ENCODE measurements at places on chromosomes 16 and 17.

GRCh38 chr16:66933776-66934137 lies 445 bp downstream of the CIAO2B start:
- no peak for DNase-seq

GRCh38 chr17:50256826-50257618 lies 17.2 kb upstream of the TMEM92 start:
- no peak for DNase-seq

DNA sequence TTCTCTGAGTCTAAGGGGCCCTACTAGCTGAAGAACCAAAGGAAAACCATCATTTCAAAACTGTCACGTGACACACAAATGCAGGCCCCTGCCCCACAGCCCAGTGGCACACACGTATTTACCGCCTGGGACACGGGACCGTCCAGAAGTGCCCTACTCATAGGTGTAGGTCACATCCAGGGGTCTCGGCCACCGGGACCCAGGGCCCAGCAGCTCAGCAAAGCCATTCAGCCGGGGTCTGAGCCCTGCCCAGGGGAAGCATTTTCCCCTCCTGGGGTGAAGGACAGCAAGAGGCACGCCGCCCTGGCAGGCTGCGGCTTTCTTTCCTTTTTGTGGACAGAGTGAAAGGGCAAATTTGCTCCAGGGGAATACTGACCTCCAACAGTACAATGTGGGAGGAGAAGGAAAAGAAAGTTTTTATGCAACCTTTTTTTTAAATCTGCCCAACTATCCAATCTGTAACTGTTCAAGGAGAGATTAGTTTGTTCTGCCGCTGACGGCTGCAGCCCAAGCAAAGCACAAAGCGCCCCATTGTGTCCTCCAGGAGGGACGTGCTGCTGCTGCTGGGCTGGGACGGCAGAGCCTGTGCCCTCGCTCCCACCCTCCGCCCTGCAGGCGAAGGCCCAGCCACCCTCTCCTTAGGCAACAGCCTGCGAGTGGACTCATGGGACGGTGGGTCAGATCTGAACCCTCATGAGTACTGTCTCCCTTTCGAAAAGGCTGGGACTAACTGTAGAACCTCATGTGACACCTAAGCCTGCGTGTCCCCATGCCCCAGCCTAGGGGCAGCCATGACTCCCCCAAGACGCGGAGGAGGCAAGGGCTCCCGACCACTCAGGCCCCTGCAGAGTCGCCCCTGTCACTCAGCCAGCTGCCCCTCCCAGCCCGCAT lies 21.3 kb downstream of the SLC7A5 start:
- no peak for DNase-seq

DNA sequence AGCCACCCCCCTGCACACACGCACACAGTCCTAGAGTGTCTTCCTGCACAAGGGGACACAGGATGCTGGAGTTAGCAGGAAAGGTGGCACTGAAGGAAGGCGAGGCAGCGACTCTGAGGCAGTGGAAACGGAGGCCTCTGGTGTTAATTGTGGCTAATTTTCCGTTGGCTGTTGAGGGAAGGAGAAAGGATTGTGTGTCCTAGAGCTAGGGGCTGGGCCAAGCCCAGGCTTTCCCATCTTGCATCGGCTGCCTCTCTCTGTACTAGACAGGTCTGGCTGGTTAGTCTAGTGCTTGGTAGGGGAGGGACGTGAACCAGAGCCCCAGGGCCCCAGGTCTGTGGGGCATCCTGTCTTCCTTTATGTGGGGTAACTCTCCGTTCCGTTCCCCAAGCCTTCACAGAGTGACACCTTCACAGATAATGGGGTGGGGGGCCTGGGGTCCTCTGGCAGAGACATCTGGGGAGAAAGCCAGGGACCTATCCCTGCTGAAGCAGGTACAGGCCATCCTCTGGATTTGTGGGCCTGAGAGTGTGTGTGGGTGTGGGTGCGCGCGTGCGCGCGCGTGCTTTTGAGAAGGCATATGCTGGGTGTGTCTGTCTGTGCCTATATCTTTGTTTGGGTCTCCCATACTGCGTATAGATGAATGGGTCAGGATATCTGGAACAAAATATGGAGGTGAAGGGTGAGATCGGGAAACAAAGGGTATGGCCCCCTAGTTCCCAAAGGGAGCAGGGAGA lies at the start of gene CHD3:
Gene CHD3 (plus strand): TSS at position 606 of the 737 bp plus-strand sequence. CDS start 212 bp downstream, outside the sequence.
- no peak for DNase-seq

DNA sequence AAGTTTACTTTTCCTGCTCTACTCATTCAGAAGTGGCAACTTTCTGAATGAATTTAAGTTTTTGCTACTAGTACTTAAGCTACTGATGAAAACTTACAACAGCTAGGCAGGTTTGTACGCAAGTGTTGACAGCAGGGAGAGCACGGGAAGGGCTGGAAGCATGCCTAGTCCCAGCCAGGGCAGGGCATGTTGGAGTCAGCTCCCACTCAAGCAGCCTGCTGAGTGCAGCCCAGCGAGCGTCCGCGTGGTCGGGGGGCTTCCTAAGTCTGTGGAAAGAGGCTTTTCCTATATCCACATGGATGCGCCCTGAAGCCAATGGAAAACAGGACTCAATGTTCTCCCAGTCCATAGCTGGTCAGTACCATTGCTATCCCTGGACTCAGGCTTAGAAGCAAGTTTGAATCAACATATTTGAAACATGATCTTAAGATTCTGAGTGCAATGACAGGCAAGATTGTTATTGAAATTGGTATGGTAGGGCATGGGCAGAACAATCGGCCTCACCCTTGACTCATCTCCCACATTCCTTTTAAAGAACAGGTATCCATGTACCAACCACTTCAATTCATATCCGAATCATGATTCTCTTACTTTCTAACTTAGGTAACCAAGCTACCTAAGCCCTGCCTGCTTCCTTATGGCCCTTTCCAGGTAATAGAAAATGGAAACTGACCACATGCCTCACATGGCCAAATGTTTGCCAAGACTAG lies 22.5 kb downstream of the CYB5D2 start:
- DNase-seq: no peak

- DNase-seq: no peak
These were observed 33.9 kb downstream of the PDIA2 start for GRCh38 chr16:316741-317464.

- peak; percentile 36 for DNase-seq
These were observed 27.2 kb downstream of the ABCC3 start for GRCh38 chr17:50661795-50662391.

- DNase-seq: no peak
These were observed 27.0 kb upstream of the RASD1 start for GRCh38 chr17:17523001-17523730.

GRCh38 chr16:24845726-24846547 lies at the start of gene SLC5A11:
Gene SLC5A11, plus strand, starts transcription at chr16:24845963. Its CDS starts 12,681 bp downstream, at chr16:24858644.
- no peak for DNase-seq

- no peak for DNase-seq
These were observed 3.4 kb downstream of the SLC16A5 start for GRCh38 chr17:75090871-75091854.

DNA sequence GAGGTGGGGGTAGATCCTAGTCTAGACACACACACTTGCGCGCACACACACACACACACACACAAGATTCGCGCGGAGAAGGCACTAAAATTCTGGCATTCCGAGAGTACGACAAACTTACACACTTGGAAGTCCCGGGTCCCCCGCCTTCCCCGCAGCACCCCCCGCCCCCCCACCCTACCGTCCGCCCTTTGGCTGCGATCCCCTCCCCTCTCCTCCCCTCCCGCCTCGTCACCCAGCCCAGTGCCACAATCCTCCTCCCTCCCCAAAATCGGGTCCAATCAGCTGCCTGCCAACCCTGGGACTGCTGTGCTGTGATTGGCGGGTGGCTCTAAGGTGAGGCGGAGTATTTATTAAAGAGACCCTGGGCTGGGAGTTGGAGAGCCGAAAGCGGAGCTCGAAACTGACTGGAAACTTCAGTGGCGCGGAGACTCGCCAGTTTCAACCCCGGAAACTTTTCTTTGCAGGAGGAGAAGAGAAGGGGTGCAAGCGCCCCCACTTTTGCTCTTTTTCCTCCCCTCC lies at the start of gene SOX9:
Gene SOX9 (plus strand): TSS at position 379 of the 522 bp plus-strand sequence. CDS start 372 bp downstream, outside the sequence.
- no peak for DNase-seq

DNA sequence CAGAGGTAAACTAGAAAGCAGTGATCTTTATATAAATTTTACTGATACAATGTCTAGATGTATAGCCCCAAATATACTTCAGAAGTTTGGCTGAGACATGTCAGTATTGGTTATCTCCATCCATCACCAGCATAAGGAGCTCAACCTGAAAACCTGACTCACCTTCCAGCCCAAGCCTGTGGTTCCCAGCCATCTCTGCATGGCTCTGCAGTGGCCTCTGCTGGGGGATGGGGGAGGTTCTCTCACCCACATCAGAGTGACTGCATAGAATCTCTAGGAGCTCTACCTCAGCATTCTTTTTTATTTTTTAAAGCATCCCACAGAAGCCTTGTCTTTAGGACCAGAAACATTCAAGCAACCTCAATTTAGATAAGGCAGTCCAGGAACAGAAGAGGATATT lies 27.3 kb downstream of the USP7 start:
- peak; percentile 26 for DNase-seq

DNA sequence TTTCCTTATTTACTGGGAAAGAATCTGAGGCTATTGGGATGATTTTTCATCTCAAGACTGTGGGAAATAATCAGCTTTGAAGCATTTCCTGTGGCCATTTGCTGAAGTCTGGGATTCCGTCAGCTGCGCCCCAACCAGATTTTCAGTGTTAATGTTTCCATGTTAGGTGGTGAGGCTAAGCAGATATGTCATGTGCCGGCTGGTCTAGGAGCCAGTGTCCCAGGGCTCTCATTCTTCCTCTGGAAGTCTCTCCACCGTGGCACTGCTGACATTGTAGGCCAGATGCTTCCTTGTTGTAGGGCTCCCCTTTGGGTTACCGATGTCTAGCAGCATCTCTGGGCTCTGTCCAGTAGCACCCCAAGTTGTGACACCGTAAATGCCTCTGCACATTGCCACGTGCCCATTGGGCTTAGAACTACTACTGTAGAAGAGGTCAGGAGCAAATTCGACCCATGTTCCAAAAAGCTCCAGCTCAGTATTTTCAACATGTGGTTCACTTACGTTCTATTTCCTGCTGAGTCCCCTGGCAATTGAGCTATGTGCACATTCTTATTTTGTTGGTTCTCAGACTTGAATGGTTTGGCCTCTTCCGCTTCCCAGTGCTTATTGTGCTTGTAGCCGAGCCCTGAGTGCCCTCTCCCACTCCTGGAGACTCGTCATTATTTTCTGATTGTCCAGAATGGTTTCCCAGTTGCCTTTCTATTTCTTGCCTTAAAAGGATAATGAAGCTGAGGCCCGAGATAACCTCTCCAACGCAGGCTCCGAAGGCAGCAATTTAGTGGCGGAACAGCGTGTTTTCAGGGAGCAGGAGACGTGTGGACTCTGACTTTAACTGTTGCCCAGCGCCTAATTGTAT lies 82.2 kb downstream of the SPECC1 start:
- DNase-seq: no peak

DNA sequence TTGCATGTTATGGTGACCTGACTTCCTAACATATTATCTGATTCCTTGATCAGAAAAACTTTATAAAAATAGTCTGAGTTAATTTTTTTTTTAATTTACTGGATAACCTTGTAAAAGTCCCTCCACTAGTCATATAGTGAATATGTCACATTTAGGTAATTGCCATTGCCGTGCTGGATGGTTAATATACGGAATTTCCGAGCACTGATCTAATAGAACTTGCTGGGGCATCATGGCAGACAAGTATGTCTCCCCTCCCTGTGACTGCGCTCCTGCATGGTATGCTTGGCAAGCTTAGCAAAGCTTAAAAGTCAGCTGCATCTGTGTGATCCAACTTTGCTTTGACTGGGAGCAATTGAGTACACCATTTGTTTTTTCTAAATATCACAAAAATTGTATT lies 239.4 kb upstream of the TBX2 start:
- DNase-seq: no peak

DNA sequence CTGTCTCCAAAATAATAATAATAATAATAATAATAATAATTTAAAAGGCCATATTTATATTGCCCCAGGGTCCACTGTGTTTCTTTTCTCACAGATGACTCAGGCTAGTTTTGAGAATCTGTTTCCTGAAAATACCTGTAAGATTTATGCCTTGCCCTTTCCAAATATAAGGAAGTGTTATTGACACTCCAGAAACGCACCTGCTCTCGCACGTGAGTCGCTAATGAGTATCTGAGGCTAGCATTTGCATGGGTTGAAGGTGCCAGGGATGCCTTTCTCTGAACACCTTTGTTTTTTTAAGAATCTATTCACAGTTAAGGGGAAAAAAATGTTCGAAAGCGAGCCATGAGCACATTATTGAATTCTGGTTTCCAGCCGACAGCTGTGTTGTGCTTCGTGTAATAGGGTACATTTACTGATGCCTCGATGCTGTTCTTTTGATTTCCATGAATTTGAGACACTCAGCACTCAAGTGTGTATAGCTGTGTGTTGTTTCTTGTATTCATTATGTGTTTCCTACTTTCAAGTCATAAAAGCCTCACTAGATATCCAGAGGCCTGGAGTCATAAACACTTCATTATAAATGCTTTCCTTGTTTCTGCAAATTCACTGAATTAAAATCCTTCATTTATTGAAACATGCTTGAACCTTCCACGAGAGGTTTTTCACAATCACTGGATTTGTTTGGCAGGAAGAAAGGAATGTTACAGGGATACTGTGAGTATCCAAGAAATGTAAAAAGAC lies 45.0 kb upstream of the NOL11 start:
- no peak for DNase-seq

GRCh38 chr16:51818342-51818944 lies 667.4 kb upstream of the SALL1 start:
- peak; percentile 20 for DNase-seq

GRCh38 chr16:13866073-13866472 lies 53.9 kb upstream of the ERCC4 start:
- DNase-seq: peak; percentile 20

DNA sequence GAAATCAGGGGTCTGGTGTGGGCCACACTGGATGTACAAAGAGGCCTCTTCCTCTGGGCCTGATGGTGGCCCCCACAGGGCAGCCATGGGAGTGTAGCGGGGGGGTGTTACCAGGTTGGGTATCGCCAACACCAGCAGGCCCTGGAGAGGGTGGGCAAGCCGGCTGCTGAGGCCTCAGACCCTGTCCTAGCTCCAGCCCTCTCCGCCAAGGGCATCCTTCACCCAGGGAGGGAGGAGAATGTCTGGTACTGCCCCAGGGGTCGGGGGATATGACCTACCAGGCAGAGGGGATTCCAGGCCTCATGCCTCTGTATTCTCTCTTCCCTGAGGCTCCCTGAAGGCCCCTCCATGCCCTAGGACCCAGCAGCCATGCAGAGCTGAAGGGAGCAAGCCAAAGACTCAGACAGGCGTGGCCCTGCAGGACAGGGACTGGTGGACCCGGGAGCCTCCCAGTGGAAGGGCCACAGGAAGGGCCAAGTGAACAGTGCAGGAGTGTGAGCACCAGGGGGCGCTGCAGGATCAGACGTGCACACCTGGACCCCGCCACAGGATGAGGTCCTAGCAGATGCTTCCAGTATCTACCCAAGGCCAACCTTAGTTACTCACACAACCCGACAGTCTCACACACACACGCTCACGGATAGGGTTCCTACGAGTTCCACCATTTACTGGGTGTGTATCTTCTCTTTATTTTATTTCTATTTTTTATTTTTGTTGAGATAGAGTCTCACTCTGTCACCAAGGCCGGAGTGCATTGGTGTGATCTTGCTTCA lies 10.9 kb upstream of the CES4A start:
- DNase-seq: peak; percentile 40

- no peak for DNase-seq
These were observed 1469.8 kb downstream of the CDH11 start for GRCh38 chr16:63652091-63652490.

- DNase-seq: no peak
These were observed 55.4 kb downstream of the CYB5B start for GRCh38 chr16:69479775-69480174.

Data from non-pigmented ciliary epithelial cell (primary cell).